ENCODE measurements at places on chromosomes 4 and X.

- DNase-seq = no peak
Observed at GRCh38 chr4:39287223-39287622, 78.9 kb downstream of the RFC1 start.

GRCh38 chr4:121139533-121140222 lies 24.4 kb downstream of the TNIP3 start:
- no peak for DNase-seq

DNA sequence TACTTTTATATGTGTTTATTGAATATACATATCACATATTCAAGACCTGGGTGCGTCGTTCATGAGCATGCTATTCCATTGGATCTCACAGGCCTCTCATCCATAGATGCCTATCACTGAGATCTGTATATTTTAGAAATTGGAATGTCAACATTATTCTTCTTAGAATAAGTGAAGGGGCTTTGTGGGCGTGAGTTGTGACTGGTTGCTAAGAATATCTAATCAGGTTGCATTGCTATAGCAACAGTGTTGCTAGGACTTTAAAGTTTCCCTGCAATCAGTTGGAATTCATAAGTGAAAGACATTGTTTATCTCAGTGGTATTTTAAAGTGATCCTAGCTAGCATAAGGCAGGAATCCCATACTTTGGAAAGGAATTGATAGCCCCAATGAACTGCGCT lies 36.7 kb upstream of the ANK2 start:
- no peak for DNase-seq

DNA sequence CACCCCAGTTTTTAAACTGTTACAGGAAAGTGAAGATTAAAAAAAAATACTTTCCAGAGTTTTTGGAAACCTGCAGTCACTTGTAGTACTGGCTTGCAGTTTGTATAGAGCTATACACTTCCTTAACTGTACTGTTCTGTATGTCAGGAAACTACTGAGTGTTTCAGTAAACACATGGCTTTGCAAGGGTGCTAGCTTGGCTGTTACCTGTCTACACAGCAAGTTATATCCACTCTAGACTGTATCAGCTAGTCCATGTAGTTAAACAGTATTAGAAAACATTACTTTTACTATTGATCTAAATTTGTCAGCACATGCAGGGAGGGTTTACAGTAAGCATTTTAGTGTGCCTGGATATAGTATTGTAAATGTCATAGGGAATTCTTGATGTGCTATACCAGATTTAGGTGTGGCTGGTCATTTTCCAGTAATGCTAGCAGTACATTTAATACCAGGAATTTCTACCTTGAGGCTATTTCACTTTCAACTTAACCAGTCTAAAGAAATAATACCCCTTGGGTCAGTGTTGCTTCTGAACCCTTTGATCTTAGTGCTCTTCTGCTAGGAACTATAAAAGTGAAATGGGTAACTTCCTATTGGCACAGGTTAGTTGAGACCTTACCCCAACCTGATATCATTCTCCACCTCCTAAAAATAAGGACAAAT lies 192.3 kb upstream of the ANKRD50 start:
- DNase-seq = no peak
